ENCODE measurements at places on chromosomes 7 and 10. TPM values are rescaled to one million over a fixed set of nuclear protein-coding genes. Genes with fewer than 3 reads are reported as not detected.

DNA sequence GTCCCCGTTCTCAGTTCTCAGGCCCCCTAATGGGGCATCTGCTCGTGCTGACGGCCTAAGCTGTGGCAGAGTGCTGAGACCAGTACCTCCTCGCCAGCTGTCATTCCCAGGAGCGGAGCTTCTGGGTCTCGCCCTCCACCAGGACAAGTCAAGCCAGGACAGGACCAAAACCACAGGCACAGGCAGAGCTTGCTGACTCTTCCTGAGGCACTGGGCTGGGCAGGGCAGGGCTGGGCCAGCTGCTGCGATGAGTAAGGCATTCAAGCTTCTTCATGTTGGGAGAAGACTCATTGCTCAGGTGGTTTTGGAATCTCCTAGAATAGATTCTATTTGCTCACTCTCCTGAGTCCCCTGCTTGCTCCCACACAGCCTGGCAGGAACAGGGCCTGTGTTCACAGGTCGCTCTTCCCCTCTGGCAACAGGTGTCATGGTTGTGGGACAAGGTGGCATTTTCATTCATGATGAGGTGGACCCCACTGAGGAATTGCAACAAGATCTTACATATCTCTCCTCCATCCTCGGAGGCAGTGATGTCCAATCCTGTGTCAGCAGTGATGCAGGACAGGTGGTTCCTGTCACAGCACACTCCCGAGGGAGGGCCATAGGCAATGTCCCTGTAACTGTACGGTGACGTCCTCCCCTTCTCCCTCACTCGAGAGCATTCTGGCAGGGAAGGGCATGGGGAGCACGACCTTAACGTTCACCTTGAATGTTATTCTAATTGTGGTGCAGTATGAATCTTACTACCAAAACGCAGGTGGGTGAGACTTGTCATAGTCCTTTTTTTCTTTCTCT, 17.0 kb upstream of the SH3PXD2A start:
- peak; percentile 81 for DNase-seq

DNA sequence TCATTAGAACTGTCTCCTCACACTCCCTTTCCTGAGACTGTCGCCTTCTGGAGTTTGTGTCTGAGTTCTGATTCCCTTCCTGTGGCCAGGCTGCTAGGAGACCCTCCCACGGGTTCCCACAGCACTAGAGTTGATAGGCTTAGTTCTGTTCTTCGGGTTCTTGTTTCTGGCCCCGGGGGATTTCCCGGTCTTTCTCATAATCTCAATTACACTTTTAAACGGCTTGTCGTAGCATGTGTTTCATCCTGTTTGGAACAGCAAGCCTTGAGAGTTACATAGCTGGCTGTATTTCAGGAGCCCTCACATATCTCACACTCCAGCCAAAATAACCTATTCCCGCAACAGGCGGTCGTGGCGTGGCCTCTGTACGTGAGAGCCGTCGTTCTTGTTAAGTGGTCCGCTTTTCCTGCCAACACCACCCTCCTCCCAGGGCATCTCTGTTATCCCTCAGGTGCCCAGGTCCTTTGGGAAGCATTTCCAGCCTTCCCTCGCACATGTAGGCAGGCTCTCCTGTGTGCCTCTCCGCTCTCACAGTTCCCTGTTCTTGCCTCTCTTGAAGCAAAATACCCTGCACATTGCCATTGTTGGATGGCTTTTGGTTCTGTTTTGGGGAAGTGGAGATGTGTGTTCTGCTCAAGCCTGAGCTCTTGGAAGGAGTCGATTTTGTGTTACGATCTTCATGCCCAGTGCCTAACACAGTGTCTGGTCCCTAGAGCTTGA, 46.0 kb downstream of the CDC123 start:
- no peak for DNase-seq

- DNase-seq = peak; percentile 78
These were observed 19.9 kb downstream of the CCDC3 start for GRCh38 chr10:12981570-12981969.

PANK1 gene
- total RNA-seq = 2.0 TPM

A1CF gene
- not detected for total RNA-seq

MRPS16 gene
- total RNA-seq = 230 TPM

Data from PC-3 (cell line).